ENCODE measurements at places on chromosomes 5 and 9.

DNA sequence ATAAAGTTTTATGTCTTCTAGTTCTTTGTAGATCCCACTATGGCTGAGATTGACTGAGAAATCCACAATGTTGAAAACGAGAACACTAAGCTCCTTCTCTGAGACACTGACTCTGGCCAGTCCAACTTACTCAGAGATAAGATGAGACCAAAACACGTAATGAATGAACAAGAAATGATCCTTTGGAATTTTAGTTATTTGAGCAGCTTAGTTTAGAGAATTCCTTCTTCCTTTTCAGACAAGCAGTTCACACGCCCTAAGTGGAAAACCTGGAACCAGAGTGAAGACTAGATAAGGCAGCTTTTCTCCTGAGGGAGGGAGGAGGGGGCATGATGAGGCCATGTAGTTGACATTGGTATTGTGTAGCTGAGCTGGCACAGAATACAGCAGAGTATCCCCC is 139.6 kb downstream of the GABRB2 start:
- DNase-seq: no peak

GRCh38 chr9:79215821-79216220 is 355.9 kb upstream of the TLE4 start:
- no peak for DNase-seq

- DNase-seq: no peak
Observed at GRCh38 chr9:121645853-121646807, 5.3 kb upstream of the DAB2IP start.

GRCh38 chr5:55021410-55021809 is 2.6 kb upstream of the GZMK start:
- no peak for DNase-seq

DNA sequence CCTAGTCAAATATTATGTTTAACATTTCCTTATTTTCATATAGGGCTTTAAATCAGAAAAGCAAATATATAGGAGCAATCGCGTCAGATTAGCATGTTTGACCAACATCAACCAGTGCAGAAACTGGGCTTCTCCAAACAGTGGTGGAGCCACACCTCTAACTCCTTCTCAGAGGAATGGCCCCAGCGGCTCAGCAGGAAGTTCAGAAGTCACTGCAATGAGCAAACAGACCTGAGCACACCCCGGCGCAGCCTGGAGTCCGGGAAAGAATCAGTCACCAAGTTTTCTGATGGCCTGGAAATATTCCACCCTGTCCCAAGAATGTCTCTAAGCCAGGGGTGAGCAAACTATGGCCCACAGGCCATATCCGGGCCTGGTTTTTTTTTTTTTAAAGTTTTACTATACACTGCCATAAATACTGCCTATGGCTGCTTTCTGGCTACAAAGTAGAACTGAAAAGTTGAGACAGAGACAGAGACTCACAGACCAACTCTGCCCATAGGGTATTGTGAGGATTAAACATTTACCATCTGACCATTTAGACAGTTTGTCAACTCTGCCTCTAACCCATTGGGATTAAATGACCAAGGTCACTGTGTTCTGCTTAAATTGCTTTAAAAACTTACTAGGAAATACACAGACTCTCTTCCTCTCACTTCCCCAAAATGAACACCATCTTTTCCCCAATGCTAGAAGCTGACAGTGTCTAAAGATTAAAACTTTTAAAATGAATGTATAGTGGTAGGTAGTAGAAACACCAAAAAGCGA is 5.4 kb downstream of the GOLM1 start:
- DNase-seq: no peak

- DNase-seq: no peak
Observed at GRCh38 chr5:110441035-110441434, 285.4 kb downstream of the TMEM232 start.

DNA sequence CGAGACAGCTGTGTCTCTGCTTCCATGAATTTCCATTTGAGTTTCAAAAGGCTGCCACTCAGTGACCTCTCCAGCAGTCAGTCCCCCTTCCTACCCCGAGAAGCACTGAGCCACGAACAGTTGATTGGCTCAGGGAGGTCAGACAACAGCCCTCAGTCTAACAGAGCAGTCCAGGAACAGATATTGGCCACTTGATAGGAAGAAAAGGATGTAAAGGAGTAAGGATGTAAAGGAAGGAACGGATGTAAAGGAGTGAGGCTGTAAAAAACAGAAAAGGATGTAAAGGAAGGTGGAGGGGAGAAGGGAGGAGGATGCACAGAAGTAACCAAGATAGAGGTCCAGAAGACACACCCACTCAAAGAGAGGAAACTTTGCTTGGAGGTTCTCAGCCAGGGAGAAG is 3.2 kb upstream of the NR4A3 start:
- DNase-seq: no peak

DNA sequence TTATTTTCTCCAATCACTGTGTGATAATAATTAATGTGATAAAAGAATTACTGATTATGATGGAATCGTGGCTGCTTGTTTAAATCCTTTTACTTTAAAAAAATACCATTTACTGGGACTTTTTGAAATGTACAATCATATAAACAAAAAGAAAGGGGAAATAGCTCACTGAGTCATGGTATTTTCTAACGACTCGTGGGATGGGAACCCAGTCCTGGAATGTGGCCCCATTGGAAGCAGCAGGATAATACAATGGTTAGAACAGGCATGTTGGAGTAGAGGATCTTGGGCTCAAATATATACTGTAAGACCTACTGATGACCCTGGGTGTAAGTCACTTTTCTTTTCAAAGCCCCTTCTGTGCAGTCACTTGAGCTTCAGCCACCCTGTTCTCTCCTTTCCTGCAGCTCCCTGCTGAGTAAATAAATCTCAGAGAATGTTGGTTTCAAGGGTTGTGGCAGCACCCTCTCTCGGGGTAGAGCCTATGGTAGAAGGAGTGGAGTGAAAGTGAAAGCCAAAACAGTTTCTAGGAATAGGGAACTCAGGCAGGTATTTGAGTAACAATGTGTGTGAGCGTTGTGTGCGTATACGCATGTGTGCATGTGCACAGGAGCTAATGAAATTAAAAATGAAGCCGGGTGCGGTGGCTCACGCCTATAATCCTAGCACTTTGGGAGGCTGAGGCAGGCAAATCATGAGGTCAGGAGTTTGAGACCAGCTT is 40.8 kb upstream of the LARP1 start:
- no peak for DNase-seq
